ENCODE measurements at places on chromosomes 7 and 10. TPM values are rescaled to one million over a fixed set of nuclear protein-coding genes. Genes with fewer than 3 reads are reported as not detected.

Gene CPA2
- total RNA-seq, result not detected

Gene CUL2
- total RNA-seq, result 28.1 TPM

Gene GLCCI1
- total RNA-seq, result 11.7 TPM

Gene SPDYE8
- total RNA-seq, result not detected

Gene ZNF804B
- not detected for total RNA-seq

Gene PRLHR
- not detected for total RNA-seq

Gene BZW2
- 35.6 TPM for total RNA-seq

Gene DPYSL4
- total RNA-seq, result 4.2 TPM

Gene SUN3
- not detected for total RNA-seq

Gene GSTK1
- total RNA-seq, result 53.3 TPM

Gene WDFY4
- total RNA-seq, result not detected

Gene AGBL3
- total RNA-seq, result 0.41 TPM

Gene ASB13
- 8.4 TPM for total RNA-seq

Gene ATG9B
- total RNA-seq, result 0.98 TPM

Gene OPALIN
- not detected for total RNA-seq

Gene SLC18A2
- total RNA-seq, result under 0.01 TPM
